ENCODE measurements at places on chromosomes 5 and 9.

DNA sequence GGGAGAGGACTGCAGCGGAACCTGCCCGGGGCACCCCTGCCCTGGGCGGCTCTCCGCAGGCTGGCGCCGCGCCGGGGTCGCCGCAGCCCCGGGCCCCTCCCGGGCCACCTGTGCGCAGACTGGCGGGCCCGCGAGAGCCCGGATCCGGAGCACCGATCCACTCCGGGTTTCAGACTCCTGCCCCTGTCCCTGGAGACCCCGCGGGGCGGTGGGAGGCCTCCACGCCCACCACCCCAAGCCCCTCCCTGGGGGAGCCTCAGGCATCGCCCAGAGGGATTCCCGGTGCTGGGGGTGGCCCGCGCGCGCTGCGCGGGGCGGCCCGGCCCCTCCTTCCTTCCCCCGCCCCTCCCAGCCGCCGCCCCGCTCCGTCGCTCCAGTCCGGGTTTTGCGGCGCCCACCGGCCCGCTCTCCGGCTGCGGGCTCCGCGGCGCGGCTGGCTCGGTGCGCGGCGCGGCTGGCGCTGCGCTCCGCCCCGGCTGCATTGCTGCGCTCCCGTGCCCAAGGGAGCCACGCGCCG, at the start of gene UNC5A:
Gene UNC5A, plus strand, starts transcription at position 479 of the 517 bp plus-strand sequence. CDS start 192 bp downstream, outside the sequence.
- DNase-seq, result peak; percentile 69

GRCh38 chr9:68574150-68574549, 33.5 kb upstream of the TMEM252 start:
- no peak for DNase-seq

DNA sequence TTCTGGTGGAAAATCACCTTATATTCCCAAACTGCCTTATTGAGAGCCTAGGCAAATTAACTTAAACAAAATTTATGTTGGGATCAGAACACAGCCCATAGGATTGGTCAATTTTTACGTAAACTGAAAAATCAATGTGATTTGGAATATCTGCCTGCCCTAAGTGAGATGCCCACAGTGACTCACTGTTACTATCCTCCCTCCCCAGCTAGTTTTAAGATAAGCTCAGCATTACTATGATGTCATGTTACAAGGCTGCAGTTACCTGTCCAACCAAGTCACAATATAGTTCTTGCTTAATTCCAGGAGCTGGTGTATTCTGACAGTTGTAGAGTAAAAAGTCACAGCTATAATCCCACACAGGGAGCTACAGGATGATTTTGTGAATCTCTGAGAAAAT, 23.1 kb downstream of the SKP1 start:
- DNase-seq, result no peak

GRCh38 chr5:122121479-122122465, 7.6 kb upstream of the ZNF474 start:
- no peak for DNase-seq

- DNase-seq, result no peak
Measured at GRCh38 chr9:26437056-26437711, 455.4 kb downstream of the CAAP1 start.

DNA sequence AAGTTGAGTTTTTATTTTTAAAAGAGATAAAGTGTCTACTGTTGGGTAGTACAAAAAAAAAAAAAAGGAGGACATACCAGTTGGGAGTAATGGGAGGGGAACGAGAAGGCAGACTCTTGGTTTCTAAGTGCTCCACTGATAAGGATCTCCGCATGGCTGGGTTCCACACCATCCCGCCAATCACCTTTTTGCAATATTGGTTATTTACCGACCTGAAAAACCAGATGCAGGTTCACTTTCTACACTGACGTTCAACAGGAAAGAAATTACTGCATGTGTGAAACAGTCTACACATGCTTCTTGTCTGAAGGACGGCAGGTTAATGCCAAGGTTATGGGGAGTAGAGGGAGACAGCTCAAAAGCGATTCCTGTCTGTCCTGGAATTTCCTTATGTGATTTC, 75.5 kb downstream of the PTPN3 start:
- DNase-seq, result no peak

DNA sequence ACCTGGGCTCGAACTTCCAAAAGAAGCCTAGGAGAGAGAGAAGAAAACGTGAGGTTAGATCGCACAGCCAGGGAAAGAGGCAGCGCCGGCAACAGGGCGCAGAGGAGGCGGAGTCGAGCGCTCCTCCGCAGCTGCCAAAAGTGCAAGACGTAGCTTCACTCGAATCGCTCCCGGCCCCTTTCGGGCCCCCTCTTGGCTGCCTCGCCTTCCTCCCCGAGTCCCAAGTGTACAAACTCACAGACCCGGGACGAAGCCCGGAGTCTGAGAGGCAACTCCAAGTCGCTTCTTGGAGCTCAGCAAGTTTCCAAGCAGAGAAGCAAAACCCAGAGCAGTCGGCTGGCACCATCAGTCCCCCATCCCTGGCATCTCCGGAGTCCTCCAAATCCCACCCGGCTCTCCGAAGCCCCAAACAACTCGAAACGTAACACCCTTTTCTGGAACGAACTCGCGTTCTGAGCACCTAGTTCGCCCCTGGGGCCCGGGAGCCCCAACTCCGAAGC, 1.2 kb downstream of the MIER3 start:
- peak; percentile 75 for DNase-seq

GRCh38 chr5:115985802-115986757, 23.8 kb downstream of the LVRN start:
- DNase-seq, result peak; percentile 32

- DNase-seq, result peak; percentile 81
Measured at GRCh38 chr9:80797831-80798688, 891.3 kb downstream of the TLE1 start.

- no peak for DNase-seq
Measured at GRCh38 chr9:98331536-98332259, 76.2 kb upstream of the TBC1D2 start.

DNA sequence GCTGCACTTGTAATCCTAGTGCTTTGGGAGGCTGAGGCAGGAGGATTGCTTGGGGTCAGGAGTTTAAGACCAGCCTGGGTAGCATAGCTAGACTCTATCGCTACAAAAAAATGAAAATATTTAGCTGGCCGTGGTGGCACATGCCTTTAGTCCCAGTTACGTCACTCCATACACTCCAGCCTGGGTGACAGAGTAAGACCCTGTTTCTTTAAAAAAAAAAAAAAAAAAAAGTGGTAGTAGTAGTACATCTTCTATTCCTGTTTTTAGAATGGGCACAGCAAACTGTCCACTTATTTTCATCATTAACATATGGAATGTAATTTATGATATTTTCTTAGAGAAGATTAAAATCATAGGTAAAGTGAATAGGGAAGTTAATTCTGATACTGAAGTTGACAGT, 48.2 kb downstream of the TRIO start:
- no peak for DNase-seq

DNA sequence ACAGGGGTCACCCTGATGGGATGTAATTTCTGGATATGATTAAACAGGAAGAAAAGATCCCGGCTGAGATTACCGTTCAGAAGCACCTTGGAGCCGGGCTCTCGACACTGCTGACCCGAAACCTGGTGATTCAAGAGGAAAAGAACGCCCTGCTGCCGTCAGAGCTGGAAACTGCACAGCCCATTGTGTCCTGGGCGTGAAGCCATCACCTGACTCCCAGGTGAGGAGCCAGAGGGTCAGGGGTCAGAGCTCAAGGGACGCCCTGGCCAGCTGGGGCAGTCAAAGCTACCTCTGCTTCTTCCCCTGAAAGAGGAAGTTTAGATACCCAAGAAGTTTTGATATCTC, 17.8 kb upstream of the SLC12A7 start:
- no peak for DNase-seq

- DNase-seq, result peak; percentile 99
Measured at GRCh38 chr9:135126451-135127187, 39.2 kb downstream of the OLFM1 start.

DNA sequence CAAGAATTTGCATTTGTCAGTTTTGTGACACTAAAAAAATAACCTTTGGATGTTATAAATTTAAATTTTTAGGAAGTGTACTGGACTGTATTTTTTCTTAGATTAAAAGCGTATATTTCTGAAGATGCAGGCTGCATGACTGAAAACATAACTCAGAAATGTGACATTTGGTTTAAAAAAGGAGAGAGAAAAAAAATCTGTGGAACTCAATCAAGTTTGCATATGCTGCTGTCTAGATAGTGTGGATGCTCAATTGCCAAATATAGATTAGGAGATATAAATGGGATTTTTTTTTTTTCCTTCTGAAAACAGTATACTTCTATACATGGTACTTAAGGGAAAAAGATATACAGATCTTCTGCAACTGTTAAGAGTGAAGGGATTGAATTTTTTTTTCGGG, 402.3 kb downstream of the TAF11L14 start:
- DNase-seq, result no peak

DNA sequence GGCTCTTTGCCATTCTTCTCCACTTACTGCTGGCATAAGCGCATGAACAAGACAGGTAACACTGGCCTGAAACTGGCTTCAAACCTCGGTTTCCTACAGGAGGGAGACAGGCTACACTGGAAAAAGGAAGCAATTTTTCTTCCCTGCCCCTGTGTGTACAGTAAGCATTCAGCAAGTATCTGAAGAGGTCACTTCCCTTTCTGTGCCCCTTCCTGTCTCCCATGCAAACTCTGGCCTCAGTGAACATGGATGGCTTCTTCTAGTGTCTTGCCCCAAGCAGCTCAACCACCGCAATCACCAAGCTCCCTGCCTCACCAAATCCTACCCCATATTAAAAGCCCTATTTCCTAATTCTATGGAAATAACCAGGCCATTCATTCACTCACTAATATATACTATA, 42.4 kb downstream of the SERINC5 start:
- no peak for DNase-seq

- DNase-seq, result no peak
Measured at GRCh38 chr5:124461157-124461556, 285.3 kb downstream of the ZNF608 start.

DNA sequence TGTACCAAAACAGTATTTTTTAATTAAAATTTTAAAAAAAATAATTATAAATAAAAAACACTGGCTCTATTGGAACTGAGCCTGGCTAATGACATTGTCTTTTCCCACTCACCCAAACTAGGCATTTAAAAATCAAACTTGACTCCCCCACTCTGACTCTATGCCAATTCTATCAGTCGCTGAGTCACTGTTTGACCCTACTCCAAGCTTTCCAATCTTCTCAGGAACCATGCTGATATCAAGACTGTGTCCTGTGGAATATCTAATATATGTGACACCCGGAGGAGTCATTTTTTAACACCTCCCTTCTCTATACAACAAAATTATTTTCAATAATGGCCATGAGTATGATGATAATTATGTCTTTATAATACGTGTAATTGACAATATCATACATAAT, 171.6 kb upstream of the RASEF start:
- DNase-seq, result no peak

- DNase-seq, result no peak
Measured at GRCh38 chr9:130531670-130532069, 47.7 kb upstream of the FUBP3 start.

GRCh38 chr9:114551750-114552685, 35.6 kb upstream of the ATP6V1G1 start:
- peak; percentile 96 for DNase-seq

DNA sequence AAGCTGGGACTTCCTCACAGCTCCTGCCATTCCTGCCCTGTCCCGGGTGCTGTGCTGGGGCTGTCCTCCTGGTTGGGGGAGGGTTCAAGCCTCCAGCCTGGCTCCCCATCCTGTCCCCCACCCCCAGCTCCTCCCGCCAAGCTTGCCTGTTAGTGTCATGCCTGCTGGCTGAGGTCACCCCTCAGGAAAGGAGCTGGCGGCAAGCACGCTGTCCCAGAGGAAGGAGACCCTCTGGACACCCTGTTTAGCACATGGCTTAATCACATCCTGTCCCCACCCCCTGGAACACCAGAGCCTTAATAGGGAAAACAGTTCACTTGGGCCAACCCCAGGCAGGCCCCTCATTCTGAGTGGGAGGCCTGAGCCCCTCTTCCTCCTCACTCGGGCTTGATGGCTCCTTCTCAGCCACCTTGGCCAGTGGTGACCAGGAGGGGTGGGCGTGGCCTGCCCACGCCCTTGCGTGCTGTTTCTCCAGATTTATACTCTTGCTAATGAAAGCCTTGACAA, 9.2 kb upstream of the PHYHD1 start:
- peak; percentile 76 for DNase-seq

DNA sequence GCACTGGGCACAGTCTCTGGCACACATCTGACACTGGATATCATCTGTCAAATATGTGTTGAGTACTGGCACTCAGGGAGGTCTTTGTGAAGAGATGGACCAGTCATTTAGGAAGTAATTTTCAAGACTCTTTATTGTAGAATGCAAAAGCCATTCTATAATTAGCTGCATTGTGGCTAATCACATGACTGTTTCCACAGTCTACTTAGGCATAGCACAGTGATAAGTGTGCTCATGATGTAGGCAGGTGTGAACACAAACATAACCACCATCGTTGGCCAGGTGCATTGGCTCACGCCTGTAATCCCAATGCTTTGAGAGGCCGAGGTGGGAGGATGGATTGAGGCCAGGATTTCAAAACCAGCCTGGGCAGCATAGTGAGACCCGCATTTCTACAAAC, 62.2 kb downstream of the CFAP77 start:
- DNase-seq, result no peak

GRCh38 chr9:23849379-23850035, 23.5 kb upstream of the ELAVL2 start:
- DNase-seq, result no peak

DNA sequence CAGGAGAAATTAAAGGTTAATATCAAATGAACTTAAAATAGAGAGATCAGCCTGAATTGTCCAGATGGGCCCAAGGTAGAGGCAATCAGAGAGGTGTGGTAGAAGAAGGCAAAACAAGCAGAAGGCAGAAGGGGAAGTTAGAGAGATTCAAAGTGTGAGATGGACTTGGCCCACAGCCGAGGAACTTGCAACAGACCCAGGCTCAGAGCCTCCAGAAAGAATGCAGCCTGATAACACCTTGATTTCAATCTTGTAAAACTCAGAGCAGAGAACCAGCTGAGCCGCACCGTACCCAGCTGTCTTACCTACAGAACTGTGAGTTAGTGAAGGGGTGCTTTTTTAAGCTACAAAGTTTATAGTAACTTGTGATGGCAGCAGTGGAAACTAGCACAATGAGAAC, 190.9 kb downstream of the RFK start:
- DNase-seq, result no peak

GRCh38 chr5:61053937-61054336, 108.3 kb downstream of the SMIM15 start:
- DNase-seq, result no peak

DNA sequence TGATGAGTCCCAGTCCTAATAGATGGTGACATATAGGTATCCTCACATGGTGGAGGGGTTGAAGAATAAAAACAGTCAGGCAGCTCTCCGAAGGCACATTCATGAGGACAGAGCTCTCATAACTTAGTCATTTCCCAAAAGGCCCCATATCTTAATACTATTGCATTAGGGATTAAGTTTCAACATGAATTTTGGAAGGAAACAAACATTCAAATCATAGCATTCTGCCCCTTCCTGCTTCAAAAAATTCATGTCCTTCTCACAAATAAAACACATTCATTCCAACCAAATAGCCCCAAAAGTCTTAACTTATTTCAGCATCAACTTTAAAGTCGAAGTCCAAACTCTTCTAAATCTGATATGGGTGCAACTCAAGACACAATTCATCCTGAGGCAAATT, 277.2 kb upstream of the NR4A3 start:
- no peak for DNase-seq

- no peak for DNase-seq
Measured at GRCh38 chr9:113998525-113999255, 79.4 kb downstream of the AMBP start.

All from MG63 (cell line).